Left kidney (tissue), 8 donors: ENCODE measurements at places on chromosomes 3 and 15.

DNA sequence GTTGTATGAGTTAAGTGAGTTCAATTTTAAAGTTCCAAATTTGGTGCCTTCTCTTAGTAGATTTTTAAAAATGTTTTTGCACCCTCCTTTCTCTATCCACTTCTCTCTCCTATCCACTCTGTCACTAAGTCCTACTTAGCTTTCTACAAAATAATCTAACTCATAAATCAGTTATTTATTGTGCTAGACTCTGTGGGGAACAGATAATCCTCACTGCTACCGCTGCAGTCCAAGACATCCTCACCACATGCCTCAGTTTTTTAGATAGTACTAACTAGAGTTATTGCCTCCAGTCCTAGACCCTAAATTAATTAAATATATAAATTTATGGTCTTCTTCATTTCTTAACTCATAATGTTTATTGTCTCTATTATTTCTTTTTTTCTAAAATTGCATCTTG is 576.3 kb downstream of the GRM7 start:
- no peak for DNase-seq

GRCh38 chr3:86923071-86923491 is 67.9 kb downstream of the VGLL3 start:
- no peak for DNase-seq

DNA sequence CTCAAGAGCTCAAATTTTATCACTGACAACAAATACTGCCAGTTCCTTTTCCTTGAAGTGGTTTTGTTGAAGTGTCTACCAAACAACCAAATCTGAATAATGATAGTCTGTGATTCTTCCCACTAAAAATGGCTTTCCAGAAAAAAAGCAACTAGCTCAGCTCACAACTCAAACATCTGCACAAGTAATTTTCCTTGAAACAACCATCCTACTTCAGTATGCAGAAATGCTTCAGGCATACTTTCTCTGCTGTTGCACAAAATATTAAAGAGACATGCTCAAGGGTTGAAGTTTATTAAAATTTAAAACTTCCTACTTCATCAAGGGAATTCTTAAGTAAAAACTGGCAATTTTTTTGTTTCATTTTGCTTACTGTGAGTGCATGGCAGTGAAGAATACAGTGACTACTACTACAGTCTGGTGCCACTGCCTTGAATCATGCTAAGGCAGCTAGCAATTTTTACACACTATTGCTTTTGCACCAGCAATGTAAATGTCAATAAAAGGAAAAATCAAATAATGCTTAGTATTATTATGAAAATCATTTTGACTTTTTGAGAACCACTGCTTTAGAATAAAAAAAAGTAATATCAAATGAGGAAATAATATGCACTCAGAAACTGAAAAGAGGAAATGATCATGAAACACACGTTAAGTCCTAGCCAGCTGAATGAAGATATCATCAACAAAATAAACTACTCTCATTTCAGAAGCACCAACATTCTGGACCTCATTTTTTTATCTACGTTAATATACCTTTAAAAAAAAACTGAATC is 33.6 kb downstream of the VPS13C start:
- no peak for DNase-seq

- DNase-seq = no peak
Observed at GRCh38 chr3:156981005-156981404, 154.9 kb downstream of the LEKR1 start.

DNA sequence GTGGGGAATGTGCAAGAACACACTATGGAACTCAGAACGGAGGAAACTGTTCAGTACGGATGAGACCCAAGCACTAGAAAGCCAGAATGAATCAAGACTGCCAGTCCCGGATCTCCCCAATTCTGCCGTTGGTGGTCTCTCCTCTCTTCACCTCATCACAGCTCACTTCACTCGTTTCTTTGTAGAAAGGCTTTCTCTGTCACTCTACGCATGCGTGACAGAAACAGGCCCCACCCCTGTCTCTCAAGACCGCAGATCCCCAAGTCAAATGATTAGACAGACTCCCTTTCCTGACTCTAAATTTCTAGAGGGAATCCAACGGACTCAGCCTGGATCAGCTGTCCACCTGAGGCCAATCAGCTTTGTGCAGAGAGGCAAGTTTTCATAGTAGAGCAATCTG is 505.7 kb upstream of the ADAMTS9 start:
- no peak for DNase-seq

DNA sequence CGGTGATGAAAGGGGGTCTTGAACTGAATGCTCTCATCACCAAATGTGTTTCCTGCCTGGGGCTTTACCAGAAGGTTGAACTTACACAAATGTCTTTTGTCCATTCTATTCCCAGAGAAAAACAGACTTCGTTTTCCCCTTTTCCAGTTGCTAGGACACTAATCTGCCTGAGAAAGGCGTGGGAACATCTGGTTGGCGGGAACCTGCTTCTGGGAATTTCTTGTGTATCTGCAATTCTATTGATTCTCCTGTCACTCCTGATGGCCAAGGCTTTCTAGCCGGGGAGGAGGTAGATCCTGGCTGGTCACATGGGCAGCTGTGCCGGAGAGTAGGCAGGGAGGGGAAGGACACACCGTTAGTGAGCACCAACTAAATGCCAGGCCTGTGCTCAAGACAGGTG is 31.1 kb upstream of the CCDC174 start:
- DNase-seq = no peak

- no peak for DNase-seq
Observed at GRCh38 chr3:119517112-119517511, 18.8 kb downstream of the TIMMDC1 start.

- no peak for DNase-seq
Observed at GRCh38 chr3:172448661-172449465, 607 bp upstream of the GHSR start.

DNA sequence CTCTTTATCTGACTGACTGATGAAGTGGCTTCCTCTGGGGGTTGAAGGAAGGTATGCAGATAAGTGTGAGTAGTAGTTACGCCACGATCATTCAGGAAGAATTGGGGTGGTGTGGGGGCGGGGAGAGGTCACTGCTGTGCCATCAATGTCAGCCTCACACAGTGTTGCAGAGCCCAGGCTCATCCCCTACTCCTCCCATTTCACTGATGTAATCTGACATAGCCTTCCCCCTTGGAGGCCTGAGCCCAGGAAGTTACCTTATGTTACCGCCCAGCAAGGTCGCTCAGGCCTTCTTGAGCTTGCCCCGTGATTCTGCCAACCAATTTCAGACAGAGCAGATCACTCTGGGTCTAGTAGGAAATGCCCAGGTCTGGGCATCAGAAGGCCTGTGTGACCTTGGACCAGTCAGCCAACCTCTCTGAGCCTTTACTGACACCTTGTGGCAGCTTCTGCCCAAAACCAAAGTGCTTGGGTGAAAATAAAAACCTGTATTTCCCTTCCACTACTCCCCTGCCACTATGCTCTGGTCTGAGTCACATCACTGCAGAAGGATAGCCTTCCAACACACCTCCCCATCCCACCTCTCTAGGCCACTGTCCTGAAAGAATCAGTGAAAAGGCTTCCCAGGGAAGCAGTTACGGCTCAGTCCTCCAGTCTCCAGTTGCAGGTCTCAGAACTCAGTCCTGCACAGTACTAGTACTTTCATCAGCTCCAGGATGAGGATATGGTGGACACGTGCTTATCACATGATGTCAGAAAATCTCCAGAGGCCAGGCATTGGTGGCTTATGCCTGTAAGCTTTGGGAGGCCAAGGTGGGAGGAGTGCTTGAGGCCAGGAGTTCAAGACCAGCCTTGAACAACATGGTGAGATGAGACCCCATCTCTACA is 28.1 kb upstream of the INSYN1 start:
- DNase-seq = no peak

DNA sequence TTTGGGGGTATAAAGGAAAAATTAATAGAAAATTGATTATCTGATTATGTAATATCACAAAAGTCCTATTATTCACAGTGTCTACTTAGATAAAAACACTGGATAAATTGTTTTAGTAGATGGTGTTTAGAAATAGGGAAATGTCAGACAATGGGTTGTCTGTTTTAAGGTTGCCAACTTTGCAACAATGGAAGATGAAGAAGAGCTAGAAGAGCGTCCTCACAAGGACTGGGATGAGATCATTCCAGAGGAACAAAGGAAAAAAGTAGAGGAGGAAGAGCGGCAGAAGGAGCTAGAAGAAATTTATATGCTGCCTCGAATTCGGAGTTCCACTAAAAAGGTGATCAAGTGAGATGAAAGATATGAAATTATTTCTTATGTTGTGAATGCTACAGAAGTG is 84.0 kb downstream of the CHD2 start:
- no peak for DNase-seq

- peak; percentile 61 for DNase-seq
Observed at GRCh38 chr3:187678726-187679268, 8.6 kb upstream of the SST start.

- no peak for DNase-seq
Observed at GRCh38 chr15:39156646-39157250, 424.1 kb upstream of the THBS1 start.

- no peak for DNase-seq
Observed at GRCh38 chr15:56058986-56059385, 65.6 kb upstream of the NEDD4 start.
